ENCODE measurements at places on chromosomes 7 and 10.

DNA sequence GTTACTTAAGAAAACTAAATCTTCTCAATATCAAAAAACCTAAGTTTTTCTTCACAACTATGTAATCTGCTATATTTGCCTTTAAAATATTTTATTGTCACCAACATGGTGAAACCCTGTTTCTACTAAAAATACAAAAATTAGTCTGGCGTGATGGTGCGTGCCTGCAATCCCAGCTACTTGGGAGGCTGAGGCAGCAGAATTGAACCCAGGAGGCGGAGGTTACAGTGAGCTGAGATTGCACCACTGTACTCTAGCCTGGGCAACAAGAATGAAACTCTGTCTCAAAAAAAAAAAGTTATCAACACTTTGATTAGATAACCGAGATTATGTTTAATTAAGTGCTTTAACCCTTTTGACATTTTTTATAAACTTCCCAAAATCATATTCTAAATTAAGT, 28.3 kb upstream of the CLDN4 start:
- DNase-seq: no peak

GRCh38 chr7:116500078-116500853, 728 bp downstream of the CAV2 start:
- DNase-seq: peak; percentile 22

DNA sequence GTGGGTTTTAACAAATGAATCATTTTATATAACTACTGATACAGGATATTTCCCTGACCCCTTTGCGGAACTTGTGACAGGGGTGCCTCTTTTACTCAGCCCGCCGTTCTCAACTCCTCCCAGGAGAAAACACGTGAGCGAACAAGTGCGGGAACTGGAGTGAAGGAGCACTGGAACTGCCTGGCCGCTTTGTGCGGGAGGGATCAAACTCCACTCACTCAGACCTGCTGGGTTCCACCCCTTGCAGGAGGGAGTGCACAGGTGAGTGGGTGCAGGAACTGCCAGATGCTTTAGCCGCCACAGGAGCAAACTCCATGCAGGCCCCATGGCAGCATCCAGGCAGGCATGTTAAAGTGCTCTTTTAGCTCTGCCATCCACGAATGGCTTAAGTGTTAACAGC, 513.4 kb upstream of the GRM3 start:
- no peak for DNase-seq

GRCh38 chr10:14826076-14826829, 11.6 kb downstream of the CDNF start:
- DNase-seq: no peak

GRCh38 chr10:126417220-126417825, 29.0 kb upstream of the ADAM12 start:
- DNase-seq: no peak

DNA sequence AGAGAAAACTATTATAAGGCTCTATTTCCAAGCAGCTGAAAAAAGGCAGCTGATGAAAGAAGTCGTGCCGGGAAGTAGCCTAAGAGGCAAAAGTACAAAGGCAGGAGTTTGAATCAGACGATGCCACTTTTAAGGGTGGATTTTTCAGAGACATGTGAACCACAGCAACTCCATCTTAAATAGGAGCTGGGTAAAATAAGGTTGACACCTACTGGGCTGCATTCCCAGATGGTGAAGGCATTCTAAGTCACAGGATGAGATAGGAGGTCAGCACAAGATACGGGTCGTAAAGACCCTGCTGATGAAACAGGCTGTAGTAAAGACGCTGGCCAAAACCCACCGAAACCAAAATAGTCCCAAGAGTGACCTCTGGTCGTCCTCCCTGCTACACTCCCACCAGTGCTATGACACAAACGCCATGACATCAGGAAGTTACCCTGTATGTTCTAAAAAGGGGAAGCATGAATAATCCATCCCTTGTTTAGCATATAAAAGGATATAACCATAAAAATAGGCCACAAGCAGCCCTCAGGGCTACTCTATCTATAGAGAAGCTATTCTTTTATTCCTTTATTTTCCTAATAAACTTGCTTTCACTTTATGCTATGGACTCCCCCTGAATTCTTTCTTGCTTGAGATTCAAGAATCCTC, 45.5 kb upstream of the PRSS1 start:
- no peak for DNase-seq

DNA sequence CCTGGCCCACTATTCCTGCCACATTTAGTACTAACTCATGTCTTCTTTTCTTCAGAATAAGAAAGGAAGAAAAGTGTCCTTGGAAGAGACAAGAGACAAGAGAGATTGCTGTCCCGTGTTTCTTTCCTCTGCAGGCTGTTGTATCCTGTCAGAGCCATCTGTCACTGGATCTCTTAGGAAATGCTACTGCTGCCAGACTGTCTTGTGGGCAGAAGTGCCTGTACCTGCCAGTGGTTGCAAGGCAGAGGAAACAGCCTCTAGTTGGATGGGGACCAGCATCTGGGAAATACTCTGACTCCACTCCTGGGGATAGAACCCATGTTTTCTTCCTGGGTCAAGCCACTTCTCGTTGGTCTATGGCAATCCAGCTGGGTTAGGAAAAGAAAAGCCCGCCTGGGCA, 16.7 kb upstream of the MAP3K8 start:
- no peak for DNase-seq

GRCh38 chr7:96297876-96298275, 24.0 kb downstream of the SLC25A13 start:
- DNase-seq: no peak

- no peak for DNase-seq
These were observed 36.7 kb downstream of the WAC start for GRCh38 chr10:28569506-28570159.
